Activated CD4-positive, alpha-beta T cell treated with anti-CD3 and anti-CD28 coated beads, Interleukin-2, amount 50 U/mL, for 48 hours (primary cell): ENCODE measurements at places on chromosomes 1 and 21.

DNA sequence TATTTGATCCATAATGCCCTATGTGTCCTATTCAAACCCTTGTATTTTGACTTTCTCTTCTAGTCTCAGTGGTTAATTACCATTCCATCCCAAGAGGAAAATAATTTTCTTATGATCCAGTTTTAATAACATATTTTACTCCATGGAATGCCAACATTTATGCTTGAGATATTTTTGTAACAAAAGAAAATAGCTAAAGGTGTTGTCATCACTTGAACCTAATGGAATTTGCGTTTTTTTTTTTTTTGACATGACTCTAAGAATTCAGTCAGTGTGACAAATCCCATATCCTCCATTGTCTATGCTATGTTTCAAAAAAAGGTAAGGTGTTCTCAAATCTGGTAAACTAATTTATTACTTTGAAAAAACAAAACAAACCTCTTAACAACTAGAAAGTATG, 324.1 kb upstream of the ADAMTS5 start:
- no peak for DNase-seq

DNA sequence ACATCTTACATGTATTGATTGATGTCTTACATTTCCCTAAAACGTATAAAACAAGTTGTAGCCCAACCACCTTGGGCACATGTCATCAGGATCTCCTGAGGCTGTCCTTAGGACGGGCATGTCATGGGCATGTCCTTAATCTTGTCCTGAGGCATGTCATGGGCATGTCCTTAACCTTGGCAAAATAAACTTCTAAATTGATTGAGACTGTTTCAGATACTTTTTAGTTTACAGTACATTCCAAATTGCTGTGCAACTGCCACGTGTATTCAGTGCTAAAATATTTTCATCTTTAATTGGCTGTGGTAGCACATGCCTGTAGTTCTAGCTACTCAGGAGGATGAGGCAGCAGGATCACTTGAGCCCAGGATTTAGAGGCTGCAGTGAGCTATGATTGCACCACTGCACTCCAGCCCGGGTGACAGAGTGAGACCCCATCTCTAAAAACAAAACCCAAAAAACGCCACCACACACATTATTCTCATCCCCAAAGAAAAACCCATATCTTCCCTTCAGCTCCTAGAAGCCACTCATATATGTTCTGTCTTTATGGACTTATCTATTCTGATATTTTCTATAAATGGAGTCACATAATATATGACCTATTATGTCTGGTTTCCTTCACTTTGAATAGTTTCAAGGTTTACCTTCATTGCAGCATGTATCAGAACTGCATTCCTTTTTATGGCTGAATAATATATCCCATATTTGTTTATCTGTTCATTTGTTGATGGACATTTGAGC, 96.0 kb upstream of the BTG3 start:
- no peak for DNase-seq

GRCh38 chr1:161235957-161236775, 1.8 kb downstream of the NR1I3 start:
- no peak for DNase-seq

- no peak for DNase-seq
Observed at GRCh38 chr1:228975238-228975907, 240.1 kb downstream of the RHOU start.

DNA sequence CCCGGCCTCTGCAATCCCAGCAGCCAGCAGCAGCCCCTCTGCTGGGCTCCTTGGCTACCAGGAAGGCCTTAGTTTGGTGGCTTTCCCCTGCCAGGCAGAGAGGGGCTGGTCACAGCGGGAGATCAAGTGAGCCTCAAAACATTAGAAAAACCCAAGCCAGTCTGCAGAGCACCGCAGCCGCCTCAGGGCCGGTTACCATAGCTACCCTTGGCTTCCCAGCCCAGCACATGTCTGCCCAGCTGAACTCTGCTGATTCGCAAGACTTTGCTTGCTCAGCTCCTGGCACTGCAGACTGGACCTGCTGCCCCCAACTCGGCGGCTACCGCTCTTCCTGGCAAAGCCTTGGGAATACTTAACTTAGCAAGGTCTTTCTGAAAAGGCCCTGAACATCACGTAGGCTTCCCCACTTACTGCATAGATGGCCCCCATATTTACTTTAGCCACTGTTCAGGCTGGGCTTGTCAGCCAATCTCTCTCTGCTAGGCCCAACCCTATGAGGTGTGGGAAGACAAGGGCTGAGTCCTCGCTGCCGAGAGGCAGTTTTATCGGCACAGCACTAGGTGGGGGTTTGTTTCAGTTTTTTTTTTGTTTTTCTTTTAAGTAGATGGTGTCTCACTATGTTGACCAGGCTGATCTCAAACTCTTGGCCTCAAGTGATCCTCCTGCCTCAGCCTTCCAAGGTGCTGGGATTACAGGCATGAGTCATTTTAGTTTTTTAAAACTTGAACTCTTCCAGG, 28.6 kb upstream of the PLEKHG5 start:
- DNase-seq, result no peak

GRCh38 chr21:39900491-39900890, 33.3 kb downstream of the PCP4 start:
- DNase-seq, result no peak

DNA sequence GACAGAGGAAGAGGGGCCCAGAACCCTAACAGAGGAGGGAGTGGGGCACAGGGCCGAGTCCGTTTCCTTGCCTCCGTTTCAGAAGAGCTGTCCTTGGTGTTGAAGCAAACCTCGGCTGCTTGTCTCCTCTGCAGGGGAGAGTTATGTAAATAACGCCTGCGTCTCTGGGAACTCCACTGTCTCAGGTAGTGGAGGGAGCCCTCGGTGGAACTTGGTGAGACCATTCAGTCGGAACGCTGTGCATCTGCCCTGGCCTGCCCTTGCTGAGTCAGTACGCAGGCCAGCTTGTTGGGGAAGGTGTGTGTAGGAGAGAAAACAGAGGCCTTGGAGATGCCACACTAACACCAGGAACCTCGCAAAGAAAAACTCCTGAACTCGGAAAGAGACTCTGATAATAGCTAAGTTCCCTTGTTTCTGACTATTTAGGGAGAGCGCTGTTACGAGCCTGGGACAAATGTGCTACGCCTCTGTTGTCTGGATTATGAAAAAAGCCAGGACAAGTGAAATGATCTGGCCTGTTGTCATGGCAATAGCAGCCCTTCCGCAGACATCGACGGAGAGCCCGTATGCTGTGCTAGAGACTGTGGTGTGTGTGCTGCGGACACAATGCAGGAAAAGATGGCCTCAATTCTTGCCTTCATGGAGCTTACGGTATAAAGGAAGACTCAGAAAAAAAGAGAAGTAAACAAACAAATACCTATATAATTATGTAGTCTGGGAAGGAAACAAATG, 94.6 kb upstream of the AKT3 start:
- no peak for DNase-seq

- no peak for DNase-seq
Observed at GRCh38 chr1:172914501-172915144, 136.1 kb downstream of the TNFSF18 start.

GRCh38 chr1:202007805-202008489, 2.4 kb upstream of the ELF3 start:
- no peak for DNase-seq

- no peak for DNase-seq
Observed at GRCh38 chr1:107786203-107786845, 178.7 kb downstream of the VAV3 start.

DNA sequence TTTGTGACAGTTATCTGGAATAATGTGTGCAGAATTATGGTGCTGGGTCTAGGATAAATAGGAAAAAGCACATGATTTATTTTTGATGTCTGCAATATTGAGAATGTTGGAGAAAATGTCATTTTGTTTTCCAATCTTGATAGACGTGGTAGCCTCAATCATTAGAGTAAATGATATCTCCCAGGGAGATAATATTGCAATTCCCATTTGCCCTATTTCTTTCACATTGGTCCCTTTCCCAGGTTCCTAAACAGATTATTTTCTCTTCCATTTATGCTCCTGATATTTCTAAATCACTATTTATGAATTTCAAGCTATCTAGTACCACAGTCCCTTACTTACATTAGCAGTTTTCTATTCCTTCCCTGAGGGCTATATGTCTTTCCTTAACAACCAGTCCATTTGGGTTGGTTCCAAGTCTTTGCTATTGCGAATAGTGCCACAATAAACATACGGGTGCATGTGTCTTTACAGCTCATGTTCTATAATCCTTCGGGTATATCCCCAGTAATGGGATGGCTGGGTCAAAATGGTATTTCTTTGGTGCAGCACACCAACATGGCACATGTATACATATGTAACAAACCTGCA, 447.3 kb downstream of the PLA2G4A start:
- DNase-seq, result no peak

DNA sequence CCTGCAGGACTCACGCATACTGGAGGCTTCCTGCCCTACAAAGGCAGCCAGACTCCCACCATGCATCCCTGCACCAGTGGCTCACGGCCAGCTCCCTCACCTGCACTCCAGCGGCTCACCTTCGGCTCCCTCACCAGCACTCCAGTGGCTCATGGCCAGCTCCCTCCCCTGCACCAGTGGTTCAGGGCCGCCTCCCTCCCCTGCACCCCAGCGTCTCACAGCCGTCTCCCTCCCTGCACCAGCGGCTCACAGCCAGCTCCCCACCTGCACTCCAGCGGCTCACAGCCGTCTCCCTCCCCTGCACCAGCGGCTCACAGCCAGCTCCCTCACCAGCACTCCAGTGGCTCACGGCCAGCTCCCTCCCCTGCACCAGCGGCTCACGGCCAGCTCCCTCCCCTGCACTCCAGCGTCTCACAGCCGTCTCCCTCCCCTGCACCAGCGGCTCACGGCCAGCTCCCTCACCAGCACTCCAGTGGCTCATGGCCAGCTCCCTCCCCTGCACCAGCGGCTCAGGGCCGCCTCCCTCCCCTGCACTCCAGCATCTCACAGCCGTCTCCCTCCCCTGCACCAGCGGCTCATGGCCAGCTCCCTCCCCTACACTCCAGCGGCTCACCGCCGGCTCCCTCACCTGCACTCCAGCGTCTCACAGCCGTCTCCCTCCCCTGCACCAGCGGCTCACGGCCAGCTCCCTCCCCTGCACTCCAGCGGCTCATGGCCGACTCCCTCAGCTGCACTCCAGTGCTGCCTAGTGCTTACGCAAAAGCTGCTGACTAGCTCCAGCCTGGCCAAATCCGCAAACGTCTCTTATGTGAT, 324.5 kb downstream of the NPHP4 start:
- no peak for DNase-seq

- DNase-seq, result no peak
Observed at GRCh38 chr21:37620401-37620800, 253.8 kb downstream of the DYRK1A start.

DNA sequence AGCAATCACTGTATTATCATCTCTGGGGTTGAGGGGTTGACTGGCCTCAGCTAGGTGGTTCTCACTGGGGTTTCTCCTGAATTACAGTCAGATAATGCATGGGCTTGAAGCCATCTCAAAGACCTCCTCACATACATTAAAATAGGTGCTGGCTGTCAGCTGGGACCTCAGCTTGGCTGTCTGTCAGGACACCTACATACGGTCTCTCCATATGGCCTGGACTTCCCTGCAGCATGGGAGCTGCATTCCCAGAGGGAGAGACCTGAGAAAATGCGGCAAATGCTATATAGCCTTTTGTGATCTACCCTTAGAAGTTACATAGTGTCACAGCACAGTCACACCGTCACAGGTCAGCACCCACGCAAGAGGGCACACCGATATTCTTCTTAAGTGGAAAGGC, 93.6 kb downstream of the TSEN15 start:
- no peak for DNase-seq

DNA sequence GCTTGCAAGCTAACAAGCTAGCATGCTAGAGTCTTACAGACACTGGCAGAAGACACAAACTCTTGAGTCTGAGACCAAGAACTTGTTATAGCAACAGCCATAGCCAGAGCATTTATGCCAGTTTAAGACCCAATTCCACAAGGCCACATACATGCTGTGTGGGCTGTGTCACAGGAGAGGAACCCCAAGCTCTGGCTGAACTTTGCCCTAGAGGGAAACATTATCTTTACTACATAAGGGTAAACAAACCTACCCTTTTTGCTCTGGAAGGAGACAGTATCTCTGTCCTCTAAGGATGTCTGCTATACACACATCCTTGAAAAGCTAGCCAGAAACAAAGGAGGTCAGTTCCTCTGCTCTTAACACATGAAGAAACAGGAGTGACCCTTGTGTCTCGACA, 70.3 kb downstream of the HSF2BP start:
- DNase-seq, result no peak

DNA sequence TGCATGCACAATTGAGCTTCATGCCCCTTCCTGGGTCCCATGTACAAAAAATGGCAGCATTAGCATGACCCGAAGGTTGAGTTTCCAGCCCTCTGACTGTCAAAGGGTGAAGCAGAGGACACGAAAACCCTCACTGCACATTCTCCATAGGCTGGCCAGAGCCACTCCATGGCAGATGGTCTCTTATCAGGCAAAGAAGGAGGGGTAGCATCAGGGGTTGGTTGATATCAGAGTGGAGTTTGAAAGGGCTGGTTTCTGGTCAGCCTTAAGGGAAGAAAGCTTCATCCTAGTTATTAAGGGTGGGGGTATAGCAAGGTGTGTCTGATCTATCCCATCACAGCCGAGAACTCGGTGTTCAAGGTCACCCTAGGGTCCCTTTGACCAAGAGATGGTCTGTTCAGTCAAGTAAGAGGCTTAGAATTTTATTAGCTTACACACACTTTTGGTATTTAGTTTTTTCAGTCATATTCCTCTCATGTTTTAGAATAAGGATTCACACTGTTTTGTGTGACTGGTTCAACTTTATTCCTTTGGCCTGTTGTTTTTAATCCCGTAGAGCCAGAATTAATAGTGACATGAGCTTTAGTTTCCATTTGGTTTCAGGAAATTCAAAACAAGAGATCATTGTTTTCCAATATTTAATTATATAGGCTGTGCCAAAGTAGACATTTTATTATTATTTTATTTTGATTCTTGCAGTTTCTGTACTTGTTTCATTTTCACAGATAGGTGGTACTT, 199.9 kb upstream of the FMN2 start:
- no peak for DNase-seq

GRCh38 chr1:156356875-156357534, 12.0 kb upstream of the RHBG start:
- DNase-seq, result peak; percentile 50

GRCh38 chr1:48073798-48074530, 76.8 kb upstream of the TRABD2B start:
- DNase-seq, result no peak

- DNase-seq, result no peak
Observed at GRCh38 chr1:58883037-58883887, 99.4 kb upstream of the JUN start.

- DNase-seq, result no peak
Observed at GRCh38 chr1:36159614-36160387, 3.8 kb downstream of the MAP7D1 start.

DNA sequence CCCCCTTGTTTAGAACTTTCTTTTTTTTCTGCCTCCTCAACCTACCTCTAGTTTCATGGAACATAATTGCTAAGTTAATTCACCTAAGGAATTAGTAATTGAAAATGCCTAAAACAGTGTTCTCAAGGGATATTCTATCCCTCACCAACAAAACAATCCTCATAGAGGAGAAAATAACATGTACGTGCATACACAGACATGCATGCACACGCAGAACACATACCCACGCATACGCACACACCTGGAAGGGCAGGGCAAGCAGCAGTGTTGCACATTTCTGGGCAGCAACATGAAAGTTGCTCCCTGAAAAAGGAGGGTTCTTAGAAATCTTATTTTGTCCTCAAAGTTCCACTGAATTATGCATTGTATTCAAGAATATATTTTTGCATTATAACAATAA, 76.6 kb downstream of the HHAT start:
- DNase-seq, result no peak
